Activated CD4-positive, alpha-beta T cell treated with anti-CD3 and anti-CD28 coated beads for 24 hours (primary cell): ENCODE measurements at places on chromosomes 6 and 20.

DNA sequence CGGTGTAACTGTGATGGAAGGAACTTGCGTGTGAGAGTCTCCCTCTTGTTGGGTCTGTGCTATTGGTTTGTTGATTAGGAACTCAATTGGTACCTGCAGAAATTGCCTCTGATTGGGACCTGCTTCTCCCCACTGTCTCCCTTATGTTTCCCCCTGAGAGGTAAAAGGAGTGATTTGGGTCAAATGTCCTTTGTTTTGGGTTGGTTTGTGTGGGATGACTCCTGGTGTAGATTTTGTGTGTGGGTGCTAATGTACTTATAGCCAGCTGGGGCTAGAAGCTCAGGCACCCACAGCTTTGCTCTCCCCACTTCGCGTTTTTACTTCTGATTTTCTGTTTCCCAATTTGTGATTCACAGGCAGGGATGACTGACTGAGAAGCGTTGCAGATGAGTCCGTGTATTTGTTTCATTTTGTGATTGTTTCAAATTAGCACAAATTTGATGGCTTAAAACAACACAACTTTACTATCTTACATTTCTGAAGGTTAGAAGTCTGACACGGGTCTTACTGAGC, 79.1 kb downstream of the UTRN start:
- no peak for DNase-seq

GRCh38 chr20:53774461-53775203, 181.0 kb upstream of the ZNF217 start:
- no peak for DNase-seq

DNA sequence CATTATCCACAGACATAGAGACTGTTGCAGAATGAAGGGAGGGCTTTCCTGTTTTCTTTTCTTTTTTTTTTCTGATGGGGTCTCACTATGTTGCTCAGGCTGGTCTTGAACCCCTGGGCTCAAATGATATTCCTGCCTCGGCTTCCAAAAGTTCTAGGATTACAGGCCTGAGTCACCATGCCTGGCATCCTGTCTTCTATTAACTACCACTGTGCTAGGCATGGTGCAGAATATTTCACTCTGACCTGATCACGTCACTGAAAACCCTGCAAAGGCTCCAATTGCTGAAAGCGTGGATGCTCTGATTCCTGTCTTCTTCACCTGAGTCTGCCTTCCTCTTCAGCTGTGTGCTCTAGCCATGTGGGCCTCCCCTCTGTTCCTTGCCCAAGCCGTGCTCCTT, 8.5 kb upstream of the DNMT3B start:
- DNase-seq: no peak

DNA sequence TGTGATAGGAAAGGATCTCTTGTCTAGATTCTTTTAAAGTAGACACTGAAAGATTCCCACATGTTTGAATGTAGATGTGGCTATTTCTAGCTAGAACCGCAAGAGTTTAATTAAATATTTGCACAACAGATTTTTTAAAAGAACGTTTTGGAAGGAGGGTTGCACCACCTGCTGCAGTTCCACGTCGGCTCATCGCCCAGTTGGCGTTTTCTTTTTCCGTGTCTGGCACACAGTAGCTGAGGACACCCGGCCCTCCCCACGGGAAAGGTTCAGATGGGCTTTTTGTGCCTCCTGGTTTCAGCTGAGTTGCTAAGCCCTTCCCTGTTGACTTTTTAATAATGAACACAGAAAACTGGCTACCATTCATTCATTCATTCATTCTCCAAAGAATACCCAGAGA, 41.8 kb upstream of the DOK5 start:
- no peak for DNase-seq

DNA sequence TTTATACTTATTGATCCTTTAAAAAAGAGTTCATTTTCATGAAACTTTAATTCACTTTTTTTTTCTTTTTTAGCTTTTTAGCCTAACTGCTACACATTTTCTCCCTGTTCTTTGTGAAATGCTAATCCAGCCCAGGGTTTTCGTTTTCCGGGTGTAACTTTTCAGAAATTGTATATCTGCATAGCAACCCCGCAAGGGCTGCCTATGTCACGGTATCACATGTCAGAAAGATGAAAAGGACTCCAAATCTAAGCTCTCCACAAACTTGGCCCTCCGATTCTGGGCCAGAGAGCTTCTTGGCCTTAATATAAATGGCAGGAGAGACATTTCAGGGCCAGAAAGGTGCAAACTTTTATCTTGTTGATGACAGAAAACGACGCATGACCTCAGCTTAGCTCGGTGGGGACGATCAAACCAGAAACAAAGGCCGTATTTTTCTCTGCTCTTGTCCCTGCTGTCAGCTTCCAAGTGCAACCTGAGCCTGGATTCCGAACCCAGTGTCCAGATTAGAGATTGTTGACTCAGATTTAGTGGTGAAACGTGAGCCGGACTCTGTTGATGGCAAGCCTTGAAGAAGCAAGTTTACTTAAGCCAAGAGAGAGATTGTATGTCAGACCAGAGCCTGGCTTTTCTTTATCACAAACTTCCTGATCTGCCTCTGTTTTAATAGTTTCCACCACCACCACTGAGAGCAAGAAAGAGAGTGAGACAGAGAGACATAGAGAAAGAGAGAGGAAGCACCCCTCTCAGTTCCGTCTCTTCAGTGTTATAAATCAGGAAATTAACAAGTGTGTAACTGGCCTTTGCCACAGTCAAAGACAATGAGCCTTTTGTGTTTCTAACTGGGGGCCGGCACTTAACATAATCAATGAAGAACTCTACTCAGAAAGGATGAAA, 157.8 kb downstream of the SCML4 start:
- DNase-seq: no peak

DNA sequence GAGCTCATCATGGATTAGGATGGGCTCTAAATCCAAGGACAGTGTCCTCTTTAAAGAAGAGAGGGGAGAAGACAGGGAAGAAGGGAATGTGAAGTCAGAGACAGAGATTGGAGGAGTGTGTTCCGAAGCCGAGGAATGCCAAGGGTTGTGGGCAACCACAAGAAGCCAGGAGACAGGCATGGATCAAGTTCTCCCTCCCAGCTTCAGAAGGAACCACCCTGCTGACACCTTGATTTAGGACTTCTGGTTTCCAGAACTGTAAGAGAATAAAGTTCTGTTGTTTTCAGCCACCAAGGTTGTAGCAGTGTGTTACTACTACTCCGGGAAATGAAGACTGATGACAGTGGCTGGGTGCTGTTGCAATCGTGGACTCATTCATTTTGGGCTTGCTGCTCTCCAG, 120.1 kb downstream of the RPS12 start:
- no peak for DNase-seq

DNA sequence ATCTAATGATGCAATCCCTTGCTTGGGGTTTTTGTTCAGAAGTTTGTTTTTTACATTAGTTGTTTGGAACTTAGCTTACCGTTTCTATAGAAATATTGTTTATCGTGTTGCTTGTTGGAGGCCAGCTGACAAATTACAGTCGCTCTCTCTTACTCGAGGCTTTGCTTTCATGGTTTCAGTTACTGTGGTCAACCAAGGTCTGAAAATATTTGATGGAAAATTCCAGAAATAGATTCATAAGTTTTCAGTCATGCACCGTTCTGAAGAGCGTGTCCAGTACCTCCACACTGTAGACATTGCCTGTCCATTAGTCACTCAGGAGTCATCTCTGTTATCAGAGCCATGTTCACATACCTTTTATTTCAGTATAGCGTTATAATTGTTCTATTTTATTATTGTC, 47.9 kb downstream of the DEK start:
- DNase-seq: no peak

DNA sequence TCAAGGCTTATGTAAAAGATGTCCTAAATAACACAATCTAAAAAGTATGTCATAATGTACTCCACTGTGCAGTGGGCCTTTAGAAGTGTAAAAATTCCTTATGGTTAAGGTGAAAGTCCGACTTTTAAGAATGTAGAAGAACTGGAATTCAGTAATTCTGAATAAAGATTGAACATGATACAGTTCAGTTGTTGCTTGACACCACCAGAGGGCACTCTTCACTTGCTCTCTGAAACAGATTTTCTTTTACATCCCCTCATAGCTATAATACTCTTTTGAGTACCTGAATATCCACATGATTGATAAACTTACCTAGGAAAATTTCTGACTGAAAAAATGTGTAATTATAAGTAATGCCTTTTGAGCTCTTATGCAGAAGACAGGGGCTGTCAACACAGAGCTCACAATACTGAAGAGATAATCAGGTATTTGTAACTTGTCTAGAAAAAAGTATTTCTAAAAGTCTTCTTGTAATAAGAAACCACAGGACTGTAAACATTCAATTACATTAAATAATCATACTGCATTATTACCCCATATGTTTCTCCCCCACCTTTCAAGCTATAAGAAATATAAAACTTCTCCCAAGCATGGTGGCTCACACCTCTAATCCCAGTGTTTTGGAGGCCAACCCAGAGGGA, 92.1 kb downstream of the POPDC3 start:
- DNase-seq: no peak

GRCh38 chr6:136290410-136291010, 864 bp upstream of the BCLAF1 start:
- DNase-seq: peak; percentile 41

DNA sequence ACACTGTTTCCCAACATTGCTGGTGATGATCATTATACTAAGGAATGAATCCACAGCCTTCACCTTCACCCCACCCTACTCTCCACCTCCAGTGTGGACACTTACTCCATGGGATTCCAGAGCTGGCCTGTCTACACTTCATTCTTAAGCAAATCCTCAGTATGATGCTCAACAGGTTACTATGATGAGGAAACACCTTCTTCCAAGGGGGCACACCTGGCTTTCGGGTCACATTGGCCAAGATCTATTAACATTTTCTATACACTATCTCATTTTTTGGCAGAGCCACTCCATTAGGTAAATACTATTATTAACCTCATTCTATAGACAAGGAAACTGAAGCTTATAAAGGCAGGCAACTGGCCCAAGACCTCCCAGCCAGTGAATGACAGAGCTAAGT, 8.0 kb upstream of the EPPIN start:
- no peak for DNase-seq

DNA sequence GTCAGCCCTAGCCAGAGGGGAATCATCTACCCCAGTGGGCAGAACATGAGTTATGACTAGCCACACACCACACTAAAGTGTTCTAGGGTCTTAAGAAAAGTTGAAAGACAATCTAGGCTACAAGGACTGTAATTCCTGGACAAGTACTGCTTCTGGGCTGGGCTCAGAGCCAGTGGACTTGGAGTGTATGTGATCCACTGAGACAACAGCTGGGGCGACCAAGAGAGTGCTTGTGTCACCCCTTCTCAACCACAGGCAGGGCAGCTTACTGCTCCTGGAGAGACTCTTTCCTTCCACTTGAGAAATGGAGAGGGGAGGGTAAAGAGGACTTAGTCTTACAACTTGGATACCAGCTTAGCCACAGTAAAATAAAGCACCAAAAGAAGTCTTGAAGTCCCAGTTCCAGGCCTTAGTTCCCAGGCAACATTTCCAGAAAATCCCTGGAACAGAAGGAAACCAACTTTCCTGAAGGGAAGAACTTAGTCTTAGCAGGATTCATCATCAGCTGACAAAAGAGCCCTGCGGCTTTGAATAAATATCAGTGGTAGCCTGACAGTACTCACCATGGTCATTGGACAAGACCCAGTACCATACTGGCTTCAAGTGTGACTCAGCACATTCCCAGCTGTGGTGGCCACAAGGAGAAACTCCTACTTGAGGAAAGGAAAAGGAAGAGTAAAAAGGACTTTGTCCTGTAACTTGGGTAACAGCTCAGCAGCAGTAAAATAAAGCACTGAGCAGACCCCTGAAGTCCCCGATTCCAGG, 355.1 kb upstream of the ADGRB3 start:
- no peak for DNase-seq

- no peak for DNase-seq
Observed at GRCh38 chr6:113903666-113904330, 46.7 kb downstream of the MARCKS start.

GRCh38 chr6:30238178-30238795, 25.1 kb upstream of the TRIM26 start:
- no peak for DNase-seq

DNA sequence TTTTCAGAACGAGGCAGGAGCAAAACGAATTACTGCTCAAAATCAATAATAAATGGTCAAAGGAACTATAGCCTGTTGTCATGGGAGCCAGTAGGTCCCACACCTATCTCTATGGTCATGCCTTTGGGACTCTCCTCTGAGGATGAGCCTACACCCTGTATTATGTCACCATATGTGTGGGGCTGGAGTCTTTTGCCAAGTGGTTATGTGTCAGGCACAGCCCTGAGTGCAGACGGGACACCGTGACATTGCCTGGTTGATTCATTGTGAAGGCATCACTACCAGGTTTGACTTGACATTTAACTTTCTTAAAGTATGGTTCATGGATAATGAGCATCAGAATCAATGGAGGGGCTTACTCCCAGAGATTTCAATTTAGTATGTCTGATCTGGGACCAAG, 23.6 kb downstream of the BMP6 start:
- no peak for DNase-seq

- peak; percentile 83 for DNase-seq
Observed at GRCh38 chr6:32413427-32414047, 6.6 kb upstream of the BTNL2 start.

GRCh38 chr6:73666393-73666792, 12.6 kb upstream of the SLC17A5 start:
- no peak for DNase-seq

- no peak for DNase-seq
Observed at GRCh38 chr20:11337361-11338130, 580.1 kb upstream of the BTBD3 start.

GRCh38 chr20:4490606-4491280, 231.0 kb upstream of the PRND start:
- no peak for DNase-seq

- no peak for DNase-seq
Observed at GRCh38 chr6:79377888-79378348, 143.4 kb upstream of the HMGN3 start.

DNA sequence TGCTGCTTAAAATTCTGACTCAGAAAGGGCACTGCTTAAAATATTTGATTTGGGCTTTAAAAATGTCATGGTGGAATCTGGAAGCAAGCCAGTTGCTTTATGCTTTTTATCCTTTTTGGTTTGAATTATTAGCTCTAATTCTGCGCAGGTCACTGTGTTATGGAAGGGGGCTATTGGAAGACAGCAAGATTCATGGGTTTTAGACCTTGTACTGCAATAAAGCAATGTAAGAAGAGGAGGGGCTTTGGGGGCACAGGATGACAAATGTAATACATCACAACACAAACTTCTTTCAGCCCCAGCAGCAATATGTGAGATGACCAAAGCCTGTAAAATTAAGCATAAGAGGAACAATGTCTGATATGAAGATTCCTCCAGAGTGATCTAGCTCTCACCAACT, 68.4 kb downstream of the TFAP2B start:
- DNase-seq: no peak

- DNase-seq: peak; percentile 2
Observed at GRCh38 chr6:87407561-87407900, 241 bp upstream of the CFAP206 start.

GRCh38 chr6:111175109-111175508, 87.8 kb downstream of the SLC16A10 start:
- no peak for DNase-seq

DNA sequence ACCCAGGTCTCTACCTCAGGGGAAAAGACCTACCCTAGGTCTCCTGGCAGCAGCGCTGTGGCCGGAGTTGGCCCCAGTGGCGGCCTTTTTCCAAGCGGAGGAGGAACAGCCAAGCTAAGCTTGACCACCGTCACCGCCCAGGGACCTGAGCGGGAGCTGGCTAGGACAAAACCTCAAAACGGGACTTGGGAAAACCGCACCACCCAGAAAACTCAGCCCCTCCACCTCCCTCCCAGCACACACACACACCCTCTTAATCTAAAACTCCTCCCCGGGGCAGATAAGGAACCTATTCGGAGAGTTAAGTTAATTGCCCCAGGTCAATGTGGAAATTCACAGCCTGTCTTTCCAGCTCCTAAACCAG, 2.7 kb upstream of the TRERF1 start:
- DNase-seq: no peak
